ENCODE measurements at places on chromosomes 5 and 9. TPM values are rescaled to one million over a fixed set of nuclear protein-coding genes. Genes with fewer than 3 reads are reported as not detected.

Gene CENPH
- total RNA-seq, result 16.7 TPM

Gene SV2C
- total RNA-seq, result not detected

Gene SNCAIP
- 4.0 TPM for total RNA-seq

Gene ADGRD2
- total RNA-seq, result not detected

Gene SLC34A3
- not detected for total RNA-seq

Gene CFAP90
- not detected for total RNA-seq

Gene UBTD2
- total RNA-seq, result 41.4 TPM

Gene ZNF883
- 6.6 TPM for total RNA-seq

Gene VCAN
- 327 TPM for total RNA-seq

Gene RMND5B
- 17.5 TPM for total RNA-seq

Gene MSX2
- total RNA-seq, result 2.4 TPM

Gene SNAPC4
- total RNA-seq, result 8.2 TPM

Gene PTGES
- 12.6 TPM for total RNA-seq

Gene CNTNAP3B
- total RNA-seq, result not detected

Gene FAM221B
- total RNA-seq, result not detected
